ENCODE measurements at places on chromosomes 7 and 10.

GRCh38 chr7:10934292-10934691 is 39.4 kb upstream of the PHF14 start:
- DNase-seq = peak; percentile 71

- no peak for DNase-seq
These were observed 24.7 kb upstream of the DIP2C start for GRCh38 chr10:714214-714613.

DNA sequence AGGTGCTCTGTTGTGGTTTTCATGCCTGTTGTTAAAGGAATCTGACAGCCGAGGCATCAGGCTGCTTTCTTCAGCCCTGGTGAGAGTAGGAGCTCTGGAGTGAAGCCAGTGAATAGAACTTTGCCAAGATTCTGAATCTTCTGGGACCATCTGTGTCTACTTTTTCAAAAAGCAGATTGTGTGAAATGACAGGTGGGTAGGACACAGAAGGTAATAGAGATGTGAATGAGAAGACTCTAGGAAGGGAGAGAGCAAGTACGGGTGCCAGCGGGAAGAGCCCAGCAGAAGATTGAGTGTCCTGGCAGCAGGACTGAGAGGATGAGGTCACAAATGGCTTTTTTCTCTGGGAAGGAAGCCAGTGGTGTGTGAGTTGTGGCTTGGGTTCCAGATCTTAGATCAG is 429.2 kb downstream of the SDK1 start:
- peak; percentile 41 for DNase-seq

DNA sequence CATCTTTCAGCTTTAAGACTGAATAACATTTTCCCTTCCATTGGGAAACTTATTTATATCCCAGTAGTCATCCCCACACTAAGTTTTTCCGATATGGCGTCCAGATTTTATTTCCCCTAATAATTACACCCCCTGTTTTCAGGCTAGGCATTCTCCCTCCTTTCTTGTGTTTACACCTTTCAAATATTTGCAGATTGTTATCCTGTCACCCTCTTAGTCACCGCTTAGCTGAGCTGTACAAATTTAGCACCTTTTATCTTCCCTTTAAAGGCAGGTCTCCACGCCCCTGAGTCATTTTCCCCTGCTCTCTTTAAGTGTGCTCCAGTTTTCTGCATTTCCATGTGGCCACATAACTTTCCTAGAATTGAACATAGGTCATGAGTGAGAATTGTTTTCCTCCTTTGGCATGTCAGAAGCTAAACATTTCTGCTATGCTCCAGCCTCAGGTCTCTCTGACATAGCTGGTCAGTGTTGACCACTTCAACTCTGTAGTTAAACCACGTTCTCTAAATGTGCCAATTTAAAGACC is 47.4 kb downstream of the LRRC4 start:
- DNase-seq = peak; percentile 24

GRCh38 chr7:34558022-34558421 is 100.0 kb upstream of the NPSR1 start:
- no peak for DNase-seq

- DNase-seq = no peak
These were observed 164.3 kb downstream of the NRF1 start for GRCh38 chr7:129775695-129776361.

DNA sequence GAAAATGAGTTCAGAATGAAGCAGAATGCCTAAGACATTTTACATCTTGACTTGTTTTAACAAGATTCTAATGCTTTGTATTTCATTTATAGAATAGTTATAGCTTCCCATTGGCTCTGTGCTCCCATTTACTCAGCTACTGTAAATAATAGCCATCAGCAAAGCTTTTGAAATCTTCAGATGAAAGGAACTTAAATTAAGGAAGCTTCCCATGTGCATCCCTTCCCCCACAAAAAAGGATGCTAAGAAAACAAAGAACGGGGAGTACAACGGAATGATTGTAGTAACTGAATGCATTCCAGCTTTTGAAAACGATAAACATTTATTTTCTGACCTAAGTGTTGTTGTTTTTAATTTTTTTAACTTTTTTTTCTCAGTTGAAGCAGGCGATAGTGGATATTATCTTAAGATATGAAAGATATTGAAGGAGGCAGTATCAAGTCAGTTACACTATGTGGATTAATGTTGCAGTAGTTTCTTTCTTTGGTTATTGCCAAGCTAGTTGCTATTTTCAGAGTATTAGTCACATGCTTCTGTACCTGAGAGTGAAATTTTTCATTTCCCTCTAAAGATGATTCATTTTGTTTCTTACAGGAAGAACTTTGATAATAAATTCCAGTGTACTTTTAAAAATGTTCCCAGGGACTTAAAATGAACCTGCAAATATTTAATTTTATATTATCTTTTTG is 129.2 kb downstream of the KCND2 start:
- peak; percentile 0 for DNase-seq

DNA sequence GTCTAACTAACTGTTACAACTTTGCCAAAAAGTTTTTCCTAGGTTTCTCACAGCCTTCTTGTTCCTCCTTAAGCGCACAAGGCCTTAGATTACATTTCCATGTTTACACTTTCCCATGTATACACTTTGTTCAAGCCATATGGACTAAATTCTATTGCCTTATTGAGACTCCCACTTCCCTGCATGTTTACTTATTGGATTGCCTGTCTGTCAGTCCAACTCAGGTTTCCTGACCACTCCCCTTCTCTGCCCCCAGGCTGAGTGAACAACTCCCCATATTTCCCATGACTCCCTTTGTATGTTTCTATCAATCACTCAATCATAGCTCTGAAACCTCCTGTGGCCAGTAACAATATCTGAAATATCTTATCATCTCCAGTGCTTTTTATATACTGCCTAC is 43.0 kb downstream of the SLC25A40 start:
- DNase-seq = peak; percentile 12

- DNase-seq = no peak
These were observed 32.3 kb downstream of the AHCYL2 start for GRCh38 chr7:129257168-129257567.

GRCh38 chr10:94156453-94156852 is 162.7 kb downstream of the PLCE1 start:
- DNase-seq = no peak

- peak; percentile 75 for DNase-seq
These were observed 69.3 kb downstream of the CSTF2T start for GRCh38 chr10:51629934-51630639.

DNA sequence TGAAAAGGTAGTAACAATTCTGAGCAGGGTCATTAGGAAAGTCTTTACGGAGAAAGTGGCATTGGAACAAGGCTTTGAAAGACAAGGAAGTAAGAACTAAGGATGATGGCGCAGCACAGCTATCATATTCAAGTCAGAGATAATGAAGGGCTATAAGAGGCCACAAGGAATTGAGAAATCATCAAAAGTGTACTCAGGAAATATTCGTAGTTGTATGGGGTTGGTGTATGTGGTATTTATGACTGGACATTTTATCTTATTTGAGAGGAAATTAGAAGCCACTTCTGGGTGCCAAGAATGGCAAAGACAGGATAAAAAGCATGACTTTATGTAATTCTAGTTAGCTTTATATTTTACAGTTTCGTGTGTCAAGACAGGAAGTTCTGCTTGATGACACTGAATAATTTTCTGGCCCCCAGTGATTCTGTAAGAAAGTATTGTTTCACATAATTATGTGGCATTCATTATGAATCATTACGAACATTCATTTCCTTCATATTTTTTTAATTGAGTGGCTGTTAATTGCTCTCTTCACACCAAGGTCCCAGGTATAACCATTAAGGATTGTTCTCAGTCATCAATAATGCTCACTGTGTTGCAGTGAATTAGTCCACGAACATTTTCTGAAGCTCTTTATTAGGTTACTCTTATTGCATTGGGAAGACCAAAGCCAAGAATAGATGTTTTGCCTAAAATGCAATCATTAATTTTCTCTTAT is 244.3 kb downstream of the PHF14 start:
- no peak for DNase-seq

- DNase-seq = peak; percentile 4
These were observed 167.5 kb upstream of the PODXL start for GRCh38 chr7:131723926-131724325.

DNA sequence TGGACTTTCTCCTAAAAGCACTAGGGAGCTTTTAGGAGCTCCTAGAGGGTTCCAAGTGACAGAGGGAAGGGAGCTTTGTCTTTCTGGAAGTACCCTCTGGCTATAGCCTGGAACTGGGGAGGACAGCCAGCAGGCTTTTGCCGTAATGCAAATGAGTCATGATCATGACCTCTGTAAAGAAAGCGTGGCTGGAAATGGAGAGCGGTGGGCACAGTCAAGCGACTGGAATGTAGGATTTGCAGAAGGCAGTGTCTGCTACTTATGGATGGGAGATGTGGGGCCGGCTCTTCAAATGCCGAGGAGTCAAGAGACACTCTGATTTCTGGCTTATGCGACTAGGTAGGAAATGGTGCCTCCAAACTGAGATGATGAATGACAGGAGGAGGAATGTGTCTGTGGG is 34.6 kb upstream of the PLPP4 start:
- peak; percentile 52 for DNase-seq

All from IMR-90 (cell line).